ENCODE measurements at places on chromosomes 2 and 18.
A peak's percentile ranks its signal among the peaks of the same experiment; 100 is the strongest.

DNA sequence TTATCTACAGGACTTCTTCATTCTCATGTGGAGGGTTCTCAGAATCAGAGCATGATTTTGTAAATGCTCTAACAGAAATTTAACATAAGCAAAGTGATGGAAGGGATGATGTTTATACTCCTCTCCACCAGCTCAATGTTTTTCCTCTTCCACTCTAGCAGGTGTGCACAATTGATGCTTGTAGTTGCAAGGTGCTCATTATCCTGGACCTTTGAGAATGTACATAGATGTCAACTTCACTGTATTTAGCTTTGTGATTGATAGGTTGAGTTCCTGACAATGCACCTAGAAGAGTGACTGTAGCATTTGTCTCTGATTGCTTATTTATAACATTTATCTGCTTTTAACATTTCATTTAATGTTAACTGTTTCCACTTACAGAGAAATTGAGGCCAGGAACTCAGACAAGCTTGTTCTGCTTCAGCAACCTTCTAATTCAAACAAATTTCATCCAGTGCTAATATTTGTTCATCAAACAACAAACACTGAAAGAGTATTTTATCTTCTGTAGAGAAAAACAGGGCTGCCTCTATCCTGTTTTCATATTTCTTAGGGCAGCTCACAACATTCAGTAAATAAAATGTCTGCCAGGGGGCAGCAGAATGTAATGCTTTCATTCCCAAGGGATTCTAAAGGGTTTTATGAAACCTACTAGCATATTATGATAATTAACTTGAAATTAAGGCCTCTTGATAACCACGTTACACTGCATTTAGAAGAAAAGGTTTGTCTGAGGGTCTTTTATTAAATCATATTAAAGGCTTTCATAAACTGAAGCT lies 127.9 kb upstream of the NOL4 start:
- no peak for DNase-seq

DNA sequence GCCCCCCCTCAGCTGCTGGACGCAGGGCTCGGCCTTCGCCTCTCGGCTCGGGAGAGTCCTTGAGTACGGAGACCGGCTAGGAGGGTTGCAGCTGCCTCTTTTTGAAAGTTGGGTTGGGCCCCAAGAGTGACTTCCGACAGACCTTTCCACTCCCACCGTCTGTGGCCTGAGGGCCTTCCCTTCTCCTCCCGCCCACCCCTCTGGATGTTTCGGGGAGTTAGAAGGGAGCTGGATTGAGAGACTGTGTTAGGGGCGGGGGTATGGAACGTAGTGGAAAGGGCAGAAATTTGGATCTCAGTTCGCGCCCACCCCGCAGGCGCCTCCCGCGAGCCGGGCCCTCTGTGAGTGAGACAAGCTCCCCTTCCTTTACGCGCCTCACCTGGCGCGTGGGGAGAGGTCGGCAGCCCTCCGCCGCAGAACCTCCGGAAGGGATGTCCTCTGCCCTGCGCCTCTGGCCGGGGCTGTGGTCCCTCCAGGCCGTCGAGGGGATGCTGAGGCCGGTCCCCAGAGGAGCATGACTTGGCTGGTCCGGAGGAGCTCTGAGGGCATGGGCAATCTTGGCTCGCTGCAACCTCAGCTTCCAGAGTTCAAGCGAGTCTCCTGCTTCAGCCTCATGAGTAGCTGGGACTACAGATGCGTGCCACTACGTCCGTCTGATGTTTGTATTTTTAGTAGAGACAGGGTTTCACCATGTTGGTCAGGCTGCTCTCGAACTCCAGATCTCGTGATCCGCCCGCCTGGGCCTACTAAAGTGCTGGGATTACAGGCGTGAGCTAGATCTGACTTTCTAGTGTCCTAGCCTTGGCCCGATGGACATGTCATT lies 15.9 kb downstream of the C2orf74 start:
- DNase-seq, result peak; percentile 61

GRCh38 chr2:217638031-217638430 lies 364.8 kb downstream of the TNS1 start:
- DNase-seq, result no peak

DNA sequence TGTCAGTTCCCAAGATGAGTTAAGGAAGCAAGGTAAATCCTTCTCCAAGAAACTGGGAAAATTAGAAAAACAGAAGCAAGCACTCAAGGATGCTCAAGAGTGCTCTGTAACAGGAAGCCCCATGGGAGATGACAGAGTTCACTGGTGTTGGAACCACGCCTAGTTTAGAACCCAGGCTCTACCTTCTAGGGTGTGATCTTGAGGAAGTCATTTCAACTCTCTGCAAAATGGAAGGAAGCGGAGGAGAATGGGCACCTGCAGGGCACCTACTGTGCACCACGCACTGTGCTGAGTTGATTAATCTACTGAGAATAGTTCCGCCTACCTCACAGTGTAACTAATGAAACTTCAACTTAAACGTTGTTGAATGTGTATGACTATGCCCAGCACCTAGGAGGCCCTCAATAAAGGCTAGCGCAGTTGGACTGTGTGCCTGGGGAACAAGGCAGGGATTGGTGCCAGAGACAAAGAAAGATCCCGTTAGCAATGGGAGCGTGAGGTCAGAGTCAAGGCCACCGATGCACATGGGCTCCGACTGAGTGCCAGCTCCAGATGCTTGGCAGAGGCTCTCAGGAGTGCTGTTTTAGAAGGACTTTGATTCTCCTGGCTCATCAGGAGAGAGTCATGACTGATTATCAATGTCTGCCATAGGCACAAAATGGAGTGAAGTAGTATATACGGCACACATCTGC lies 93.7 kb downstream of the MAPK4 start:
- no peak for DNase-seq

DNA sequence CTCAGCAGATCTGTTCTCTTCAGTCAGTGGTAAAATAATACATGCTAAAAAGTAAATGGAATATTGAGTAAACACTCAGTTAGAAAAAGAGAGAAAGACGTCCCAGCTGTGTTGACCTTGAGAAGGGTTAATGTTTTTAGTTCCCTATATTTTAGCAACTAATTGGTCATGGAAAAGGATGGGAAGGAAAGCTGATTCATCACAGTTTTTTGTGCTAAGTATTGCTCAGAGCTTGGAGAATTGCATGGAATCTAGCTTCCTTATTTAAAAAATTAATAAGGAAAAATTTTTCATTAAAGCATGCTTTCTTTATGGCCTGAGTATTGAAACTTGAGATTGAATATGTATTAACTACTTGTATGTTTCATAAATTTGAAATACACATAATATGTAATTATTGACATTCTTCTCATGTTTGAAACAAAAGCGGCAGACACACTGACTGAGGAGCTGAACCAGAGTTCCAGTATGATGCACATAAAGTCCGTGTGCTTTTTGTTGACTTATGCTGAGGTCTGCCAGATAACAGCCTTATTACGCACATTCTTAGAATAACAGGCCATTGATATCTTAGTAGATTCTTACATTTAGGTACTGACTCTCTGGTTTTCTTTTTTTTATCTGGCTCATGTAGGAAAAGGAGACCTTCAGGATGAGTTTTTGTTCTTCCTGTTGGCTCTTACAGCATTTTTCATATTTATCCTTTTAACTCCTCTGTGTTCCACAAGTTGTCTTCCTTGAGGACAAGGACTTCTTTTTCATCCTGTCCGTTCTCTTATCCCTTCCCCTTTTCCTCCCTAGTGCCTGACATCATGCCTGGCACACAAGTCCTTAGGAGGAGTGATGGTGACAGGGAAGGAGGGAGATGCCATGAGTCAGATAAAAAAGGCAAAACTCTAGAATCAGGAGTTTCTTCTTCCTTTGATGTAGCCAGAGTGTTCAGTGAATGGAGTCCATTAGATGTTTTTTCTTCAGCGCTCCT lies 194.1 kb downstream of the PTPRM start:
- DNase-seq, result no peak

- DNase-seq, result peak; percentile 81
Observed at GRCh38 chr2:161238560-161239325, 69.5 kb upstream of the PSMD14 start.

DNA sequence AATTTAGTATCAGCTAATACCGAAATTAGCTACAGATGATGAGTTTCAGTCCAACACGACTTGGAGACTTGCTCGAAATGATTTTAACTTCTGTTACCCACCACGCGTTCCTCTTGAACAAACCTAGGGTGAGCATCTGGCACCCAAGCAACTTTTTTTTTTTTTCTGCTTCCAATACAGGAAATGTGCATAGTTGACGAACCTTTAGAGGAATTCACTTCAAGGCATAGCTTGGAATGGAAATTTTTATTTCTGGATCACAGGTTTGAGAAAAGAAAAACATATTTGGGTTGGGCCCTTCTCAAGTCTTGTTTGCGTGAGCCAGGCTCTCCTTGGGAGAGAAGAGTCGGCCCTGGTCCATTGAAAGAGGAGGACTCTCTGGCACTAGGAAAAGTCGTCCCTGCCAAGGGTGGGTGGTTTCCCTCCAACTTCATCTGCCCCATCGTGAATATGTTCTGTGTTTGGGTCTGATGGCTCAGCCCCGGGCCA lies 37.4 kb upstream of the RPL31 start:
- no peak for DNase-seq

DNA sequence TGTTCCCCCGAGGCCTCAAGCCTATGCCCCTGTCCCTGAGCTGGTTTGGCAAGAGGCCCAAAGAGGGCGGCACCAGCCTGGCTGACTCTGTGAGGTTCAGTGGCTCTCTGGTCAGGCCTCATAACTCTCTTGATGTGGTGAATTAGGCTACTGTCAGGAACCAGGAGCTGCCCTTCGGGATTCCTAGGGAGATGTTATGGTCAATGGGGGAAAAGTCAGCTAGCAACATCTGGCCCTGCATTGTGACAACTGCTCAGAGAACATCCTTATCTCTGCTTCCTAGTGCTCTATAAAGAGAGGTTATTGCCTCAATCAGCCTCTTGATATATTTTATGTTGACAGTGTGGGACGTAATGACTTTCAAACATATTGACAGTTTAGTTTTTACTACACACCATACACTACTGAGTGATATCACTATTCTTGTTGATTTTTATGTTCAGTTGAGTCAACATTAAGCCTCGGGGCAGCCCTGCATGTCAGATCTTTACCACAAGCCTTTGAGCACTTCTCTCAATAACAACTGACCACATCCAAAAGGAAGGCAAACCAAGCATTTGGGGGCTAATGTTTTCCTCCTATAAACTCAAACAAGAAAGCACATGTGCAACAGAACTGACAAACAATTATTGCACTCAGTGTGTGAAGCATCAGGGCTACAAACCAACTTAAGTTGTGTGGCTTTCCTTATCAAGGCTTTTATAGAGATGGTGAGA lies 448.3 kb upstream of the SLC14A2 start:
- peak; percentile 20 for DNase-seq

GRCh38 chr2:207200136-207200535 lies 34.4 kb upstream of the KLF7 start:
- DNase-seq, result no peak

DNA sequence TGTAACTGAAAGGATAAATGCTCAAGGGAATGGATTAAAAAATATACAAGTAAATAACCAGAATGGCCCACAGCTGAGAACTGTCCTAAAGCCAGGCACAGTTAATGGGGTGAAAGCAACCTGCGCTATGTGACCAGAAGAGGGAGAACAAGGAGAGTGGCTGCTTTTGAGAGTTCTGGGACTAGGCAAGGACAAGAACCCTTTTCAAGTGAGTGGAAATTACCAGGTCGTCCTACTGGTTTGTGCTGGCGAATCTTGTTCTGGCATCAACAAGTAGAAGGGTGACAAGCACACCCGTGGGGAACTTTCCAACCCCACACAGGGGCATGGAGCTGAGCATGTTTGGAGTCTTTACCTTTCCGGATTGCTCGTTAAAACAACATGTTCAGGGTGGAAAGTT lies 82.8 kb downstream of the TMEM17 start:
- no peak for DNase-seq

All from hematopoietic multipotent progenitor cell treated with erythropoietin and hydrocortisone succinate and interleukin-3 and kit ligand, for 6 days (in vitro differentiated cells).